ENCODE measurements at places on chromosomes 1 and 21.

- DNase-seq: no peak
Measured at GRCh38 chr21:16815243-16815642, 697.6 kb upstream of the CXADR start.

- no peak for DNase-seq
Measured at GRCh38 chr1:236979149-236979900, 24.9 kb downstream of the MT1HL1 start.

DNA sequence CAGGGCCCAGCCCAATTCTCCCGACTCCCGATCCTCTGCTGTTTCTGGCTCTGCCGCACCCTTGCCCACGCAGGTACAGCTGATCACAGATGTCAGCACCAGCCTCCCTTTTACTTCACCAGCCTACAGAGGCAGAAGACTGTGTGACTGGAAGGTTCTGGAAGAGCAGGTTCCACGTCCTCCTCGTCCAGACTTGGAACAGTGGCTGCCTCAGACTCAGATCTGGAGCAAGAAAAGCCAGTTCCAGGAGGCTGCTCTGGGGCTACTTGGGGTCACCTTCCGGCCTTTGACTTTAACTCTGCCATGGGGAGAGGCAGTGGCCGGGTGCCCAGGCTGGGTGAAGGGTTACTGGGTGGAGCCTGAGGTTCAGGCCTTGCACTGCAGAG lies 16.1 kb upstream of the KLHDC7A start:
- DNase-seq: no peak

GRCh38 chr1:238223076-238223640 lies 332.4 kb upstream of the ZP4 start:
- DNase-seq: no peak

- no peak for DNase-seq
Measured at GRCh38 chr1:5375481-5375880, 616.7 kb downstream of the NPHP4 start.

GRCh38 chr21:35988416-35989137 lies 71.7 kb downstream of the SETD4 start:
- no peak for DNase-seq

DNA sequence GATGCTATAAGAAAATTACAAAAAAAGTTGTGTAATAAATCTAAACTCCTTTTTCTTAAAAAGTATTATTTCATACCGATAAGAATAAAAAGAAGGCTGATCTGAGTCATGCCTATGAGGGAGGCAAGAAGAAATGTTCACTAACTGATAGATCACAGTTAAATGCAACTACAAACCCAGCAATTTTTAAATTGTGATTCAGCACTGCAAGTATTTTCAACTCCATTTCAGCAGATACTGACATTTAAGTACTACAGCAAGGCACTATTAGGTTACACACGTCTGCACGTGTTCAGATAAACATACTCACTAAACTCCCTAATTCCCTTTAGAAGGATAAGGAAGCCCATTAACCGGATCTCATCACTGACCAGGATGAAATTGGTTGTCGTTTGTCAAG lies 213.3 kb upstream of the ZRANB2 start:
- DNase-seq: no peak

DNA sequence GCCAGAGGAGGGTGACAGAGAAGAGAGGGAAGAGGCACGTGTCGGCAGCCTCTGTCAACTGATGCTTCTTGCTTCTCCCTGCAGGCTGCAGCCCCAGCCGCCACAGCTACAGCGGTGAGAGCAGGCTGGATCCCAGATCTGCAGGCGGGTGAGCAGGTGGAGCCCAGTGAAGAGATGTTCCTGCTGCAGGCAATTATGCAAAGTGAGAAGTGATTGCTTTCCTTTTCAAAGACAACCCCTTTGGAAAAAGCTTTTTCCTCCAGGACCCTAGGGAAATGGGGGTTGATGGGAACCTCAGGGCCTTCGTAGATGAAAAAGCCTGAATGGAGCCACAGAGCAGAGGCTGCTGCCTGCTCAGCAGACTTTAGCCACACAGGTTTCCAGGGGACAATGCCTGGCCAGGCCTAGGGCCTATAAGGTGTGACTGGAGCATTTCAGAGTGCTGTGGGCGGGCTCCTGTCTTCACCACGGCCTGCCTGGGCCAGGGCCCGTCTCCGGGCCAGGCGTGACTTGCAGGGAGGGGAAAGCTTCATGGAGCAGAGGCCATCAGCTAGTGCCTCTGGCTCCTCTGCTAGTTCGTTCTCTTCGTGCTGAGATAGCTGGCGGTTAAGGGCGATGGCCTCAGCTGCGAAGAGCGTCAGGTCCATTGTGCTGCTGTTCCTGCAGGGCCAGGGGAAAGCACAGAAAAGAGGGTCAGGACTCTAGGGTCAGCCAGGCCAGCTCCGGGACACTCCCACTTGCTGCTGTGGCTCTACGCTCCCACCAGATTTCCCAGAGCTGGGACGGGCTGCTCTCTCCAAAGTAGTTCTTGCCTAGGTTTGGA lies 6.9 kb upstream of the KNCN start:
- no peak for DNase-seq

DNA sequence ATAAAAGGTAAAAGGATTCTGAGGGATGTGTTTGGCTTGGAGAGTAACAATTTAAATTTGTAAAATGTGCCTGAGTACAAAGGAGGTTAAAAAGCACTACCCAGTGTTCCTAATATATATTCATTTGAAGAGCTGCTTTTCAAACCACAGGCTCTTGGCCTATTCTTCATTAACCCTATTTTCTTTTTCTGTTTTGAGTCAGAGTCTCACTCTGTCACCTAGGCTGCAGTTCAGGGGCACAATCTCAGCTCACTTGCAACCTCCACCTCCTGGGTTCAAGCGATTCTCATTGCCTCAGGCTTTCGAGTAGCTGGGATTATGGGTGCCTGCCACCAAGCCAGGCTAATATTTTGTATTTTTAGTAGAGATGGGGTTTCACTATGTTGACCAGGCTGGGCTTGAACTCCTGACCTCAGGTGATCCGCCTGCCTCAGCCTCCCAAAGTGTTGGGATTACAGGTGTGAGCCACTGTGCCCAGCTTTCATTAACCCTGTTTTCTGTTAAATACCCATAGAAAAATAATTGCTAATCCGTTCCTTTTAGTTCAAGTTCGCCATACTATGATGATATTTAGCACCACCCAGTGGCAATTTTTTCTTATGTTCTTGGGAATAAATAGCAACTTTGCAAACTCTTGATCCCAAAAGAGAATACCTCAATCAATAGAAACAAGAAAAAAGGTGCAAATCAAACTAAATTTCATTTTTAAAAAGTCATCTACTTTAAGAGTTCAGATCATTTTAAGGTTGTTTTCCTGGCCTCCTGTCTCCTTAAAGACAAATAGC lies 30.5 kb downstream of the ZBTB8OS start:
- no peak for DNase-seq

DNA sequence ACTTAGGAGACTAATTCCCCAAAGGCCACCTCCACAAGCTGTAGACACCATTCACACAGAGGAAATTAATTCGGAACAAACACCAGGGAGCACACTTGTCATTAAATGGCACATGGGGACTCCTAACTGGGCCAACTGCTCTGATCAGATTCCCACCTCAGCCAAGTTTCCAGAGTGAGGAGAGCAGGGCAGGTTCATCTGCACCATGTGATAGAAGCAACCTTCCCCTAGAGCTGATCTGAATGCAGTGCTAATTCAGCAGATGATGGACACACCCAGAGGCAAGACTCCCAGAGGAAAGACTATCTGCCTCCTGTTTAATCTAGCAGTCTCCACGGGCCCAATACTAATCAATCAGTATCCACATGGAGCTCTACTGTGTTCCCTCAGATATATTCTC lies 147.0 kb downstream of the VAV3 start:
- DNase-seq: no peak

DNA sequence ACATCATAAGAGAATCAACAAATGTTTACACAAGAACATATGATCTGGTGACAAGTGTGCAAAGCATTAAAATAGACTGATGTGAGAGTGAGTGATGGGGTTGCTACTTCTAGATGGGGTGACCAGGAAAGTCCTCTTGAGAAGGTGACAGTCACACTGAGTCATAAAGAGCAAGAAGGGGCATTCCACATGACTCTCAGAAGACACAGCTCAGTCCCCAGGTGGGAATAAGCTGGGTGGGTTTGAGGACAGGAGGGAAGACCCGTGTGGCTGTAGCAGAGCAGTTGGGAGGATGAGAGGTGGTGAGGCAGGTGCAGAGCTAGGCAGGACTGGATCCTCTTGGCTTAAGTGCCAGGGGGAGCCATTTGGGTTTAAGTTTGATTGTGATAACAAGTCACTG lies 53.1 kb downstream of the TNR start:
- no peak for DNase-seq

DNA sequence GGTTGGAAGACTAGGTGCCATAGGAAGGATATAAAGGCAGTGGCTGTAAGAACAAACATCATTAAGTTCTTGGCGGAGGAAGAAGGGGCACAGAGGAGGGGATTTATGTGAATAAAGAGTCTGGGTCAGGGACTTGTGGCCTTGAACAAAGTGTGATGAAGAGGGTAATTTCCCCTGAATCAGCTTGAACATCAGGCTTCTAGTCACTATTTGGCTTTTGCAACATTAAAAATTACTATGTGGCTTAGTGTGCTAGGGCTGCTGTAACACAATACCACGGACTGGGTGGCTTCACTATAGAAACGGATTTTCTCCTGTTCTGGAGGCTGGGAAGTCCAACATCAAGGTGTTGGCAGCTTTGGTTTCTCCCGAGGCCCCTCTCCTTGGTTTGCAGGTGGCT lies 70.5 kb upstream of the CNIH3 start:
- DNase-seq: no peak

DNA sequence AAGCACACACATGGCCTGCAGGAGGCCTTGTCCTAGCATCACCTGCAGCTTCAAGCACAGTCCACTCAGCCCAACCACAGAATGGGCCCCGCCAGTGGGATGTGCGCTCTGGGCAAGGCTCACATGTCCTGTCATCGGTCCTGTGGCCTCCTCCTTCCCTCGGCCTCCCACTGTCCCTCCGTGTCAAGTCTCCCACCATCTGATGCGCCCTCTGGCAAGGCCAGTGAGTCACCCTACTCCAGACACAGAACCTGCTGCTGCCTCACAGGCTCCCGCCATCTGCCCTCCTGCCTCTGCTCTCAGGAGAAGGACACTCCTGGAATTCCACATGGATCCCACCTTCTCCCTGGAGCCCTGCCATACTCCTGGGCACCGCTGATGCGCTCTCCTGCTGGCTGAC lies 14.2 kb downstream of the KCNAB2 start:
- no peak for DNase-seq

DNA sequence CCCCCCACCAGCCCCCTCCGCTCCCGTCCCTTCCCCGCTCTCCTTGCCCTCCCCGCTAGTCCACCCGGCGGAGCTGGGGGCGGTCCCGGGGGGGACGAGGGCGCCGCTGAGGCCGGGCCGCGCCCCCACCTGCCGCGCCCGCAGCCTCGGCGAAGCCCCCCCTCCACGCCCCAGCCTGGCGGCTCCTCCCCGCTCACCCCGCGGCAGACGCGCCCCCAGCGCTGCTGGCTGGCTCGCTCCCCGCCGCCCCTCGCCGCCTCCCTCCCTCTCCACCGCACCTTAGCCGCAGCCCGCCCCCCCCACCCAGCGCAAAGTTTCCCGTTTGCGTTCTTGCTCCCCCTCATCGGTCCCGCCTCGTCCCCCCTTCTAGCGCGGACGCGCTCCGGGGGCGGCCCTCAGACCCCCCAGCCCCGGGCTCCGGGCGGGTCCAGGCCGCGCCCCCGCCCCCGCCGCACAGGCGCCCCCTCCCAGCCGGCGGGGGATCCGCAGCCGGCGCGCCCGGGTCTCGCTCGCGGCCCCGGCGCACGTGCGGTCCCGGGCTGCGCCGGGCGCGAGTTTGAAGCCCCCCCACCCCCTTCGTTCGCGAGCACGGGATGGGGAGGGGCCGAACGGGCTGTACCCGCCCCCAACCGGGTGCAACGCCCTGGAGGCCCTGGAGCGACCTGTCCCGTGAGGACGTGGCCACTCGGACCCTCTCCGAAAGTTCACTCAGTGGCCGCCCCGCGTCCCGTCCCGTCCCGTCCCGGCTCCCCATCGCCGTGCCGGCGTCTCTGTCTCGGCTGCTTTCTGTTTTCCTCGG lies 623 bp downstream of the PTPRF start:
- DNase-seq: no peak

- DNase-seq: no peak
Measured at GRCh38 chr21:36310016-36310415, 10.0 kb upstream of the MORC3 start.

DNA sequence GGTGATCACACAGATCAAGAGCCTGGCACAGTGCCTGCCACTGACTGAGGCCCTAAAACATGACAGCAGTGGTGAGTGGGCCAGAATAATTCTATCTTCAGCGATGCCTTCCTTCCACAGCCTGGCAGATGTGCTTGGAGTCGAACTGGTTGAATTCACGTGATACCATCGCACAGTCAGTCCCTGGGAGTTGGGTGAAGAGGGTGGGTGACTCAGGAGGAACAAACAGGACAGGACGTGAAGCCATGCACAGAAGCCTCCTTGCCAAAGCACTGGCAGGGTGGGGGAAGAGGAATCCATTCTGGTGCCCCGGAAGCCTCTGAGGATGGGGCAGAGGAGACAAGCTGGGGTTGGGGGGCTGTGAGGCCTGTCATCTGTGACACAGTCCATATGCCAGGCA lies 80.3 kb upstream of the WNT4 start:
- DNase-seq: no peak

- peak; percentile 98 for DNase-seq
Measured at GRCh38 chr1:27772932-27773825, at the start of gene STX12. Gene STX12 (plus strand): TSS chr1:27773219. CDS start chr1:27773308, 89 bp downstream.

- DNase-seq: no peak
Measured at GRCh38 chr1:21696931-21697330, 27.8 kb upstream of the RAP1GAP start.

DNA sequence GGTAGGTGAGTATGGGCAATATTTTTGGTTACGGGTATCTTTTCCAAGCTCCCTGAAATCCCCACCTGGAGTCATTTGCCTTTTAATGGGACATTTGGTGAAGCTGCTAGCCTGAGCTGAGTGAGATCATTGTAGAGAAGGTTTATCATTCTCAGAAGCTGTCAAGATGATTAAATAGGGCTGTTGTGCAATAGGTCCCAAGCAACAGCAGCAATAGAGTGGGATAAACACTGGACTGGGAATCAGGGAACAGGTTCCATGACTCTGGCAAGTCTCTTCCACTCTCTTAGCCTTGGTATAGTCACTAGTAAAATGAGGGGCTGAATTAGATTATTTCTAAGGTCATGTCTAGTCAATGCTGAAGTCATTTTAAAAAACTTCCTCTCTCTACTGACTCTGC lies 30.3 kb upstream of the FAM78B start:
- no peak for DNase-seq

- DNase-seq: no peak
Measured at GRCh38 chr1:1046767-1047166, 26.8 kb downstream of the AGRN start.

DNA sequence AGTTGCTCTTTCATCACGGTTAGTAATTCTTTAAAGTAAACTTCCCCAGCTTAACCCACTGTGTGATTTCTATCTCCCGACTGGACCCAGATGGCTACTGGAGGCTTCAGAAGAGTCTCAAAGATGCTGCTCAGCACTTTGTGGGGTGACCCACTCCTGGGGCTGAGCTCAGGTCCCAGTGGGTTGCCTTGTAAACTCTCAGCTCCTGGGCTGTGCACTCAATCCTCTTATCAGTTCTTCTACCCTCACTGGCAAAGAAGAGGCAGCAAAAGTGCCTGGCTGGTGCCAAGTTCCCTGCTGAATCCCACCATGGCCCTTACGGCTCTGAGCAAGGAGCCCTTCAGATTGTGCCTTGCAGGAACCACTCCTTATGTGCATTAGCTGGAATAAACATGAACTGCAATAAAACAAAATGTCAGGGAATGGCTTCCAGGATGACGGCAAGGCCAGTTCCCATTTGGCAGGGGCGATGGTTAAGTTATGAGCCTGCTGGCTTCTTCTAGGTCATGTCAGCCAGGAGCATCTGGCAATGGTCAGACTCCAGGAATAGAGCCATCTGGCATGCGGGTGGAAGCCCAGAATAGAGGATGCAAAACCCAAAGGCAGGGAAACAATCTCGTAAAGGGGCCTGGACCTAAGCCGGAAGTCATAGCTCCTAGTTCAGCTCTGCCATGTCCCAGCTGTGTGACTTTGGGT lies 6.8 kb downstream of the MYOC start:
- no peak for DNase-seq
